Cortex of kidney (tissue), 1 donor: ENCODE measurements at places on chromosomes 6 and 20.

DNA sequence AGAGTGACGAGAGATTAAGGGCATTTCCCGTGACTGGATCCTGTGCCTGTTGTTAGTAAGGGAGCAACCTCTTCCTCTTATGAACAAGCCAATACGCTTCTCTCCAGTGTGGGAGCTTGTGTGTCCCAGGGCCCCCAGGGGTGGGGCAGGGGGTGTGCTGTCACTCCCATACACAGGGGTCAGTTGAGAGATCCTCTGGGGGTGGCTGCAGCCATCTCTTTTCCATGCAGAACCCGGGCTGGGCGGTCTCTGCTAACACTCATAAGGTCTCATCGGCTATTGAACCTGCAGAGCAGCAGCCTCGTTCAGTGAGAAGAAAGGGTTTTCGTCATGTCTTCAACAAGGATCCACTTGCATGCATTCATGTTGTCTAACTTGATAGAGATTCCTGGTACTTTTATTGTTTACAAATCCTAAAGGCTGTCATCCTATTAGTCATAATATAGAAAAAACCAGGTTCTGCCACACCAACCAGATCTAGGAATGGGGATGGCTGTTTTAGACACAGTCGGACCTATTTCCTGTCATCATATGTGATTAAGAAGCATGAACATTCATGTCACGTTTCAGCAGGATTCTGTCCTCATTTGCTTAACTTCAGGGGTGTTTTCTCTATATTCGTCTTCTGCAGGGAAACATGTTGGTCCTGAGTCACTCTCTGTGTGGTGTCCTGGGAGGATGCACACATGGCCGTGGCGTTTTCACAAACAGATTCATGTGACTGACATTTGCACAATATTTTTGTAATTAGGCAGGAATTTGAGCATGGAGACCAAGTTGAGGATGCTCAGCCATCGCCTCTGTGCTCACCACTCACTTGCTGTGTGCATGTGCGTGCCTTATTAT is 13.3 kb upstream of the THBS2 start:
- DNase-seq: no peak

DNA sequence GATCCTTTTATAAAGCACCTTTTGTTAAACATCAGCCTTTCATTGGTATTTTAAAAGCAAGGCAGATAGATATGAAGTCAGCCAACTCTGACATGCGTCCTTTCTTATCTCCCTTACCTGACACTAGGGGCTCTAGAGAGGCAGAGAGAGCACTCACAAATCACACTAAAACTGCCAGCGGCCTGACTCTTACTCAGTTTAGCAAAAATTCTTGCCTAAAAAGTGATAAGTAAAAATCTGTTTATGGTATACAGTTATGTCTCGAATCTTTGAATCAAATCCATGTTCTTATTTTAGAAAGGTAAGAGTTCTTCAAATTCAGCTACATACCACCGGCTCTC is 10.4 kb upstream of the TDRD6 start:
- no peak for DNase-seq

DNA sequence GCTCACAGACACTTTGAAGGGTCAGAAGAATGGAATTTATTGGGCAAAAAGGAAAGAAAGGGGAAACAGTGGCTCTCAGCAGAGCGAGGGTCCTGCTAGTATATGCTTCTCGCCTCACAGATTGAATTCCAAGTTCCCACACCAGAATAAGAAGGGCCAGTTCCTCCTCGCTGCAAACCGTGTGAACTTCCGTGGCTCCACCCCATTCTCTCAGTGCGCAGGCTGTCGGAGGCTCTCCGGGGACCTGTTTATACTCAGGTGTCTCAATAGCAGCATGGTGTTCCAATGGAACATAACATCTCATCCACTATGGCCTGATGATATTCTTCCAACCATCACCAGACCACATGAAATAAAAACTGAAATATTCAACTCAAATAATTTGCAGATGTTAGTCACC is 4.6 kb downstream of the SAMD3 start:
- peak; percentile 4 for DNase-seq

DNA sequence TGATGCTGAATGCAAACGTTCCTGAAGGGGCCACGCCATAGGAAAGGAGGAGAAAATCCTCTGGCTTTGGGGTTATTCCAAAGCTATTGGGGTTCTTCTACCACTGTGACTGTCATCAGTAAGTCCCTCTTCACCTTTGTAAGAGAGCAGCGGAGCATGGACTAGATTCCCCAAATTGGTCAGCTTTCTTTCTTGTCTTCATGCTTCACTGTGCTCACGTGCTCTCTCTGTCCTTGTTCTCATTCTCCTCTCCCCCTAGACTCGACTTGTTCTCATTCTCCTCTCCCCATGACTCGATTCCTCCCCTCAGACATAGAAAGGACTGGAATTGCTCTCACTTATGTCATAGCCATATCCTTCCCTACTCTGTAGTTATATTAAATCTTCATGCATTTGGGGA is 54.8 kb upstream of the ADGRG6 start:
- DNase-seq: no peak

GRCh38 chr6:139008117-139008516 is 20.1 kb upstream of the REPS1 start:
- no peak for DNase-seq

GRCh38 chr6:1946583-1946982 is 298.8 kb downstream of the GMDS start:
- DNase-seq: no peak

DNA sequence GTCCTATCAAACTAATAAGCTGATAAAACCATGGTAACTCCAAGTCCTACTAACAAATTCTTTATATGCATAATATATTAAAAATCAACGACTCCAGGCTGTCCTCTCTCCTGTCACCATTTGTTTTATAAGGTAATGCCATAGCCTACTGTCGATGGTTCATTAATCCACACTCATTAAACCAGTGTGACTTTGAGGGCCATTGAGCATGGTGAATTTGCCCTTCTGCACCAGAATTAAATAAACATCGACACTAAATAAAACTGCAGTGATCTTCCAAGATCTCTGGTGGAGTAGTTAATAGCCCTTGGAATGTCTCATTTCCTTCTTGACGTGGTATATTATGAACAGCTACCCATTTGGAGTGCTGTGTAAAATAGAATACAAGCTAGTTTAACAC is 358.5 kb downstream of the CBLN4 start:
- DNase-seq: no peak

GRCh38 chr6:84773431-84774156 is 9.2 kb upstream of the TBX18 start:
- DNase-seq: no peak

DNA sequence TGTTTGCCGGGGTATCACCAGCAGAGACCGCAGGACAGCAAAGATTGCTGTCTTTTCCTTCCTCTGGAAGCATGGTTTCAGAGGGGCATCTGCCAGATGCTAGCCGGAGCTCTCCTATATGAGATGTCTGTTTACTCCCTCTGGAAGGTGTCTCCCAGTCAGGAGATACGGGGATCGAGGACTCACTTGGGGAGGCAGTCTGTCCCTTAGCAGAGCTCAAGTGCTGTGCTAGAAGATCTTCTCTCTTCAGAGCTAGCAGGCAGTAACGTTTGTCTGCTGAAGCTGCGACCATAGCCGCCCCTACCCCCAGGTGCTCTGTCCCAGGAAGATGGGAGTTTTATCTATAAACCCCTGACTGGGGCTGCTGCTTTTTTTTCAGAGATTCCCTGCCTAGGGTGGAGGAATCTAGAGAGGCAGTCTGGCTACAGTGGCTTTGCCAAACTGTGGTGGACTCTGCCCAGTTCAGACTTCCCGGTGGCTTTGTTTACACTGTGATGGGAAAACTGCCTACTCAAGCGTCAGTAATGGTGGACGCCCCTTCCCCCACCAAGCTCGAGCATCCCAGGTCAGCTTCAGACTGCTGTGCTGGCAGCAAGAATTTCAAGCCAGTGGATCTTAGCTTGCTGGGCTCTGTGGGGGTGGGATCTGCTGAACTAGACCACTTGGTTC is 133.0 kb upstream of the FLRT3 start:
- no peak for DNase-seq

- no peak for DNase-seq
Observed at GRCh38 chr6:133644892-133645619, 243.9 kb upstream of the TCF21 start.

GRCh38 chr20:24034820-24035219 is 46.2 kb upstream of the GGTLC1 start:
- no peak for DNase-seq

- no peak for DNase-seq
Observed at GRCh38 chr20:672963-673602, 2.5 kb downstream of the SCRT2 start.

- DNase-seq: no peak
Observed at GRCh38 chr6:111672761-111673450, 67.2 kb upstream of the TRAF3IP2 start.

GRCh38 chr20:18684775-18685174 is 96.9 kb downstream of the DTD1 start:
- no peak for DNase-seq

DNA sequence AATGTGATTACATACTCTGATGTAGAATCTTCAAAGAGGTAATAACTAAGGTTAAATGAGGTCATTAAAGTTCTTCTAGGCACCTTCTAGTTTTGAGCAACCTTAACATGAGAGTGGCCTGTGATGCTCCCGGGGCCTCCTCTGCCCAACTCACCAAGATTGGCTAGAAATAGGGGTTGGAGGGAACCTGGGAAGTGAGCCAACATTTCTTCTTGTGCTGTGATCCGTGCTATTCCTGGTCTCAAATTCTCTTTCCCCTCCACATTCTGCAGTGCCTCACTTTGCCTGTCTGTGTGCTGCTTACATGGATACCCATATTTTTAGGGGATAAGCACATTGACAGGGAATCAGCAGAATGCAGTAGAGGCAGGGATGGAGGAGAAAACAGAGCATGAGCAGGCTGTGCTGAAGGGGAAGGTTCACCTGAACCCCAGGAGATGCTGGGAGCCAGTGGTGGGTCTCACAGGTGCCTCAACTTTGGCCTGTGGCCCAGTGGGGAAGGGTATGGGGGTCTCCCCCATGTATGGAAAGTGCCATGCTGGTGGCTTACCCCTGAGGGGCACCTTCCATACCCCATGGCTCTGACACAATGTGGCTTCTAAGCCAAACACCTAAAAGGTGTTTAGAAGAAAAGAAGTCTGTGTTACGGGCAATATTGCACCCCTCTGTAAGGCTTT is 164.7 kb upstream of the CHD6 start:
- DNase-seq: no peak

GRCh38 chr20:1392443-1392692 is 486 bp downstream of the FKBP1A start:
- DNase-seq: no peak

DNA sequence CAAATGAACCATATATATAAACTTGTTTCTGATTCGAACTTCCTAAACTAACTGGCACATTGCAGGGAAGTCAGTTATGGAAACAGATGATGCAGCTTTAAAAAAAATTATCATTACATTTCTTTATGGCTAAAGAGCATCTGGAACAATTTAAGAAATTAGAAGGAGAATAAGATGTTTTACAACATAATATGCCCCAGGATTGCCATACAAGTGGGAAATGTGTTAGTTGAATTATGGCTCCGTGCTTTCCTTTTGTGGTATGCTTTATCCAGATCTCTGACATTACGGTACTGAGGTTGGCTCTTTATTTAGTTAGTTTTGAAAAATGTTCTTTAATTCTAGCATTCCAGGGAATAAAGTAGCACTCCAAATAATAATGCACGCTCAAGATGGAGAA is 343.0 kb upstream of the ZFP64 start:
- DNase-seq: no peak

- no peak for DNase-seq
Observed at GRCh38 chr20:36092398-36093024, 62.0 kb upstream of the EPB41L1 start.
